ENCODE measurements at places on chromosomes 5 and 9. TPM values are rescaled to one million over a fixed set of nuclear protein-coding genes. Genes with fewer than 3 reads are reported as not detected.

GRCh38 chr9:83299571-83299970, 236.6 kb upstream of the RASEF start:
- DNase-seq, result no peak

DNA sequence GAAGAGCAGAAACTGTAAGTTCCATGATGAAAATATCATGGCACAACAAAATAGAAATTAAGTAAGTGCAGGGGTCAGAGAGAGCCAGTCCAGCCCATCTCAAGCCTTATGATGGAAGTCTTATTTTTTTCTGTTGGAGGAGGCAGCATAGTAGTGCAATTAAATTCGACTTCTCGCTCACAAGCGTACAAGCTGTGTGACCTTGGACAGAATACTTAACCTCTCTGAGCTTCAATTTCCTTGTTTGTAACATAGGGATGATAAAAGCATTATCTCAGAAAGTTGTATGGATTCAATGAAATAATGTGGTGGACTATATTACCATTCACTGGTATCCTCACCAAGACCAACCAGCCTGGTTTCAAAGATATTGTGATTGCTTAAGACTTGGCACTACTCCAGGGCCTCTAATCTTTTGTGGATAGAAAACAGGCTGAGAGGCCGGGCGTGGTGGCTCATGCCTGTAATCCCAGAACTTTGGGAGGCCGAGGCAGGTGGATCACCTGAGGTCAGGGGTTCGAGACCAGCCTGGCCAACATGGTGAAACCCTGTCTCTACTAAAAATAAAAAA, 26.8 kb upstream of the MVB12B start:
- DNase-seq, result no peak

GRCh38 chr5:140977003-140977402, 10.7 kb downstream of the PCDHAC2 start:
- DNase-seq, result no peak

GRCh38 chr5:107415762-107416161, 255.0 kb downstream of the EFNA5 start:
- DNase-seq, result no peak

GRCh38 chr5:3709717-3710348, 114.2 kb downstream of the IRX1 start:
- no peak for DNase-seq

DNA sequence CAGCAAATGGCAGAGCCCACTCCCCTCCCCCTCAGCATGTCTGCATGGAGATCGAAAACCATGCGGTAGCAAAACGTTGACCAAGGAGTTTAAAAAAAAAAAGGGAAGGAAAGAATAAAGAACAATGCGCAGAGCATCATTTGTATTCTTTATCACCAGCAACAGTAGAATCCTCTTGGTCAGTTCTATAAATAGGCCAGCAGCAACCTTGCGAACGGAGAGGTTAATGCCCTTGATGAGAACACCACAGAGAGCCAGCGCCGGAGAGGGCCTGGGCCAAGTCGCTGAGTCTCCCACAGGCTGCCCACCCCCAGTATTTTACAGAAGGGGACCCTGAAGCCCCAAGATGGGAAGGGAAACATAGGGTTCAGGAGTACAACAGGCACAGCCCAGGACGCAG, 22.7 kb downstream of the WHRN start:
- DNase-seq, result no peak

- peak; percentile 25 for DNase-seq
Measured at GRCh38 chr5:123092696-123093095, 3.7 kb downstream of the PRDM6 start.

DNA sequence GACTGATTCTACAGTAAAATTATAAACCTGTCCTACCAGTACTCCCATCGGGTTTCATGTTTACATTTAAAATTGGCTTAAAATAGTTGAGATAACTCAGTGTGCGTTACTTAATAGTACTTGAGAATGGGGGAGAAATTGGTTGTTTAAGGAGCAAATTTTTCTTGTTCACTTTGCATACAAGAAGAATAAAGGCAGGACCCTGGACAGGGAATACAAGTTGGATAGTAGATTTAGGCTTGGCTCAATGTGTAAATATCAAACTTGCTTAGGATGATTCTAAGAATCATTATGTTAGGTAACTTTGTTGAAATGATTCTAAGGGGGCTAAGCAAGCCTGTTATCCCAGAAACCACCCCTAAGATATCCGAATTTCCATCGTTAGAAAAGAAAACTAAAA, 448.4 kb upstream of the TLE4 start:
- no peak for DNase-seq

DNA sequence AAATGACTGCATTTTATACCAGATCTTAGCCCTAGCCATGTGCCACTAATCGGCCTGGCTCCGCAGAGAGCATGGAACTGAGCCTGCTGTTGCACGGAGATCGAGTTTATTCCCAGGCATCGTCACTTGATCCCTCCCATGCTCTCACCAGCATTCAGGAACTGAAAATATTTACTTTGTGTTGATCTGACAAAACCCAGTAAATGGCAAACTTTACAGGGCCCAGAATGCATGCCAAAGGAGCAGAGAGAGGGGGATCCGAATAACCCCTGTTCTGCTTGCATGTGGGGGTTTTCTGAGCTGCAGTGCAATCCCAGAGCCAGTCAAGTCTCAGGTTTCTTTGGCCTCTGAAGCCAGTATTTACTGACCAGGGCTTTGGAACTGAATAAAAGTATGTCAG, 87.3 kb downstream of the GAS1 start:
- no peak for DNase-seq

DNA sequence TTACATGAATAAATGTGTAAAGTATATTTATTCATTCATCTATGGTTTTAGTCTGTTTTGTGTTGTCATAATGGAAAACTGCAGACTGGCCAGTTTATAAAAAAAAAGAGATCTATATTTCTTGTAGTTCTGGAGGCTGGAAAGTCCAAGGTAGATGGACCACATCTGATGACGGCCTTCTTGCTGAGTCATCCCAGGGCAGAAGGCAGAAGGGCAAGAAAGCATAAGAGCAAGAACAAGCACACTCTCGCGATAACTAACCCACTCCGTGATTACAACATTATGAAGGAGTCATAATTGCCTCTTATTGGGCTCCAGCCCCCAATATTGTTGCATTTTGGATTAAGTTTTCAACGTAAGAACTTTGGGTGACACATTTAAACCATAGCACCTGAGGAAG, 180.4 kb upstream of the DAB2 start:
- no peak for DNase-seq

- no peak for DNase-seq
Measured at GRCh38 chr5:177356746-177357145, 978 bp upstream of the RGS14 start.

DNA sequence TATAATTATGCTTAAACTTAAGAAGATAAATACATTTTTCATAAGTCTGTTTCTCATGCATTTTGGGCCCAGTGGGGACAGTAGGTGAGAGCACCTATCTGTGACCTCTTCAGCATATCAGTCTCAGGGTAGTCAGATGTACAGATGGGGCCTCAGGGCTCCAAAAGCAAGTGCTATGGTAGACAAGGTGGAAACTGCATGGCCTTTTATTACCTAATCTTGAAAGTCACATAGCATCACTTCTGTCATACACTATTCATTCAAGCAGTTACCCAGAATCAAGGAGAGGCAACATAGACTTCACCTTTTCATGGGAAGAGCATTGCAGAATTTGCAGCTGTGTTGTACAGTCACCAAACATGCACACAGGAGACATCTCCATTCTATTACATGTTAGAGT, 94.8 kb downstream of the SV2C start:
- no peak for DNase-seq

GRCh38 chr5:43774881-43775399, 172.0 kb downstream of the NNT start:
- DNase-seq, result no peak

DNA sequence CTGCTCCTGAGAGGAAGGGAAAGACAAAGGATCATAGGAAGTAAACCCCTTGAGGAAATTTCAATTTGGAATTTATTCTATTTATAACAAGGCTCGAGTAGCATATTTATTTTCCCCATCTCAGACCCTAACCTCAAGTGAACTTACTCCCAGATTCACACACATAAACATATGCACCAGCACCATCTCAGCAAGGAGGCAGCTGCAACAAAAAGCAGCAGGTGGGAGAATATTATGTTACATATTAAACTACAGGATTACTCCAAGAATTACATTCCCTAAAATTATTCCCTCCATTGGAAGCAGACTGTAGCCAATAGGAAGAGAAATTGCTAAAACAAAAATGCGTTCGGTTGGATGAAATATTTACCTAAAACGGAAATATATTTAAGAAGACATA, 108.4 kb upstream of the PRSS3 start:
- DNase-seq, result no peak

GRCh38 chr9:109310486-109310901, 10.4 kb downstream of the EPB41L4B start:
- DNase-seq, result no peak

GRCh38 chr9:20729523-20729922, 45.5 kb downstream of the FOCAD start:
- no peak for DNase-seq

- DNase-seq, result no peak
Measured at GRCh38 chr9:110546411-110546871, 33.1 kb downstream of the SVEP1 start.

MARVELD2 gene
- 1.7 TPM for total RNA-seq

TNIP1 gene
- total RNA-seq, result 295 TPM

ZNF879 gene
- total RNA-seq, result 13.2 TPM

OSMR gene
- total RNA-seq, result not detected

SHISAL2B gene
- total RNA-seq, result not detected

TIMD4 gene
- not detected for total RNA-seq

TMEM215 gene
- total RNA-seq, result not detected
